Muscle of arm (tissue), 14 donors: ENCODE measurements at places on chromosomes 1 and 21.

DNA sequence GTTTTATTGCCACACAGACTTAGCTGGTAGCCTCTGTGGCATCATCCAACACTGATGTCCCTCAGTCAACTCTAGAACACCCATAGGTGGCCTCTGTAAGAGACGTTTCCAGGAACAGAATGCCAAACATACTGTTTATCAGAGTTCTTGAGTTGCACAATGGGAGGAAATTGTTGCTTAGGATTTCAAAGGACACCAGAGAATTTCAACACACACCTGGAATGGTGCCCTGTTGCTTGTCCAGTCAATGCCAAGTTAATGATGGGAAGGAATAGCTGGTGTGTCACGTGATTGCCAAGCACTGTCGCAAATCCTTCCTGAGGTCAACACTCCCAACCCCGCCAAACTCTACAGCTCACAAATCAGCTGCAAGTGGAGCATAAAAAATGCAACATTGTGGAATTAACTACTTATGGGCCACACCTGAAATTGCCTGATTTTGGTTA is 28.6 kb upstream of the DUSP23 start:
- DNase-seq: no peak

DNA sequence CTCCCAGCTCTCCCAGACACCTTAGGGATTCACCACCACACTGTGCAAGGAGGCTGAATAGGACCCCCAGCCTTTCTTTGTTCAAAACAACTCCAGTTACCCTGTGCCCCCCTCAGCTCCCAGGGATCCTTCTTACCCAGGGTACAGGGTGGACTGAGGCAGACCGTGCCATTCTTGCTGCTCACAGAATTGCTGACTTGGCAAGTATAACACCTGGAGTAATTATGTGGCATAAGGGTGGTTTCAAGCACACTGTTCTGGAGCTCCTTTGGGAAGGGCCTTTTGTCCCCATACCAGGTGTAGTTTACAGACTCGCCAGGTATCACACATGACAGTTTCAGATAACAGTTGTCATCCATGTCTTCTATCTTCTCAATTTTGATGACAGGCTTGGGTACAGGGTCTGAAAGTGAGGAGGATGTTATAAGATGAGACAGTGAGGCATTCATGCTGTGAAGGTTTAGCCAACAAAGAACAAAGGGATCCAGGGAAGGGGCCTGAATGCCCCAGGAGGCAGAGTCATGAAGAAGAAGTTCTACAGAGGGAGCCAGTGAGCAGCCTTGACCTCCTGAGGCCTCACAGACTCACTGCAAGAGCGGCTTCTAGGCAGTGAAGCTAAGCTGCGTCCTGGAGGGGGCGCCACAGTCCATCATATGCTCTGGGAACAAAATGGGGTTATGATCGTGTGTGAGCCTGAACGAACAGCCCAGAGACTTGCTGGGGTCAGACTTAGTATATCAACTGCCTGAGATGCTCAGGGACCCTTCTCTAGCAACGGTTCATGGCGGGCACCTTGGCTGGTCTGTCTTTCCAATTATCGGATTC is 30.3 kb downstream of the CD48 start:
- DNase-seq: peak; percentile 22

DNA sequence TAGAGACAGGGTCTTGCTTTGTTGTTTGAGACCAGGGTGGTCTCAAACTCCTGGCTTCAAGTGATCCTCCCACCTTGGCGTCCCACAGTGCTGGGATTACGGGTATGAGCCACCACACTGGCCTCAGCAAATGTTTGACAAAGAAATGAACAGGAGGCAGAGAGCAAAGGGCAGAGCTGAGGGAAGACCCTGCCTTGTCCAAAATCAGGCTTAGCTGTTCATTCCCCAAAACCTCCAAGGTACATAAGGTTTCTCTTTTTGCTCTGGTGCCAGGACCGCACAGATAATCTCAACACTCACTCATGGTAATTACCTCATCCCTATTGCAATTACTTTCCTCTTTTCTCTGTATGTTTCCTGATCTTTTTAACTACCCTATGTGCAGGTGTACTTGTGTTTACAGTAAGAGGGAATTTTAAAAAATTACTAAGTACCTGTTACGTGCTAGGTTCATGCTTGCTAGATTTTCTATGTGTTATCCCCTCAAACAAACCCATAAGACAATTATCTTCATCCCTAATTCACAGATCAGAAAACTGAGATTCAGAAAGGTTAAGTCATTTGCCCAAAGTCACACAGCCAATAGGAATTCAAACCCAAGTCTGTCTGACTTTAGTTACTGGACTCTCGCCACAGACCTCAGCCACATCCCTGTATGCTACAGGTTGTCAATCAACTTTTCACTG is 11.5 kb downstream of the ASAP3 start:
- no peak for DNase-seq

GRCh38 chr1:25873120-25873519 is 2.4 kb downstream of the PAQR7 start:
- no peak for DNase-seq

- no peak for DNase-seq
Measured at GRCh38 chr1:225533238-225533637, 105.4 kb upstream of the LBR start.

GRCh38 chr1:5977494-5978444 is 14.5 kb downstream of the NPHP4 start:
- DNase-seq: no peak

DNA sequence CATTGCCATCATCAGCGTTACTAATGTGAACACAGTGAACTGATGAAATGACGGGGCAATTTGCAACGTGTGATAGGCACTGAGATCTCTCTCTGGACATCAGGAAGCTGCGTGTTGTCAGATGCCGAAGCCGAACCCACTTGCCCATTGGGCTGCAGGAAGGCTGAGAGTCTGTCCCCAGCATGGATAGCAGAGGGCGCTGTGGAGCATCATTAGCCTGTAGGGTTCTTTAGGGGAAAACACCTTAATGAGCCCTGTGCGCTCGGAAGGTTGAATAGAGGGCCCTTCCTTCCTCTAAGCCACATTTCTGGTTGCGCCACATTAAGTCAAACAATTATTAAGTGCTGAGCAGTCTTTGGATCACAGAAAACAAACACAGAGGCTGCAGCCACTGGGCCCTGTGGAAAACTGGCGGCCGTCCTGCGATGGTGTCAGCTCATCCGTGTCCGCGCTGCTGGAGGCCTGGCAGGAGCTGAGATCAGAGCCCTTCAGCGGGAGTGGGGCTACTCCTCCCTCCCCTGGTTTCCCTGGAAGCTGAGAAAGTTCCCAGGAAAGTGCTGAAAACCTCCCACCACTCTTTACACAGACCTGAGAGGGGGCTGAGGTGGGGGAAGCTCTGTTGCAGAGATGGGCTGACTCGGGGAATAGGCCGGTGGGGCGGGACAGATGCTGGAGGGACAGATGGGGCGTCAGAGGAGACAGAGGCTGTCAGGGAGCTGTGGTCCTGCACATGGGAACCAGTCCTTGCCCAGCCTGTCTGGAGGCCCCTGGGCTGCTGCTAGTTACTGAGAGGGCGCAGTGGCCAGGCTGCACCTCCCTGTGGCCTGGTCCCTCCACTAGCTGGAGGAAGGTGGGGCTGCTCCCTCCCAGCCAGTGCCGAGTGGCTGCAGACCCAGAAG is 12.7 kb downstream of the TFF2 start:
- peak; percentile 46 for DNase-seq
